Upper lobe of left lung (tissue), 6 donors: ENCODE measurements at places on chromosomes 16 and 17. TPM values are rescaled to one million over a fixed set of nuclear protein-coding genes. Genes with fewer than 3 reads are reported as not detected.

TEX19 gene
- total RNA-seq = not detected

- H3K36me3 ChIP-seq = no peaks in the 10 kb centered on the region
- DNase-seq = peak; percentile 92
- H3K27ac ChIP-seq = peak overlapping the region; percentile 99
- peaks cover 56% of the 10 kb centered on the region for H3K4me1 ChIP-seq
Observed at GRCh38 chr17:81396722-81397313, 1.6 kb downstream of the BAHCC1 start.

DNA sequence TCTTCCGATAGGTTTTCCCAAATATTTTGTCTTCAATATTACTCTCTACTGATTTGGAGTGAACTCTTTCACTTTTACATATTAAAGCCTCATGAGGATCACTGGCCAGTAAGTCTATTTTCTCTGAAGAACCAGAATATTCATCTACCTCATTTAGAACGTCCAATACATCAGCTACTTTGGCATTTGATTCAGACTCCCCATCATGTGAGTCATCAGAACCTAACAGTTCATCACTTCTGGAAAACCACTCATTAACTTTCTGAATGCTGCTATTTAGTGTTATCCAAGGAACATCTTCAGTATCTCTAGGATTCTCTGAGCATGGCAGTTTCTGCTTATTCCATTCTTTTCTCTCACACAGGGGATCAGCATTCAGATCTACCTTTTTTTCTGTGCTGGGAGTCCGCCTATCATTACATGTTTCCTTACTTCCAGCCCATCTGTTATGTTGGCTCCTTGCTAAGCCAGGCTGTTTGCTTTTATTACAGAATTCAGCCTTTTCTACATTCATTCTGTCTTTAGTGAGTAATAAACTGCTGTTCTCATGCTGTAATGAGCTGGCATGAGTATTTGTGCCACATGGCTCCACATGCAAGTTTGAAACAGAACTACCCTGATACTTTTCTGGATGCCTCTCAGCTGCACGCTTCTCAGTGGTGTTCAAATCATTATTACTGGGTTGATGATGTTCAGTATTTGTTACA is 30.9 kb downstream of the BRCA1 start:
- H3K36me3 ChIP-seq = no peaks in the 10 kb centered on the region
- no peaks in the 10 kb centered on the region for H3K27me3 ChIP-seq

DNA sequence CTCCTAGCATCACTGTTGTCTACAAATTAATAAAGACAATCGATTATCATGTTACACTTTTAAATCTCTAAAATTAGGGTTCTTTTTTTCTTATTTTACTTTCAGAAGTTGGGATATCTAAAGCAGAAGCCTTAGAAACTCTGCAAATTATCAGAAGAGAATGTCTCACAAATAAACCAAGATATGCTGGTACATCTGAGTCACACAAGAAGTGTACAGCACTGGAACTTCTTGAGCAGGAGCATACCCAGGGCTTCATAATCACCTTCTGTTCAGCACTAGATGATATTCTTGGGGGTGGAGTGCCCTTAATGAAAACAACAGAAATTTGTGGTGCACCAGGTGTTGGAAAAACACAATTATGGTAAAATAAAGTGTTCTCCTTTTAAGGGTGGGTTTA is 2.4 kb downstream of the RAD51C start:
- no peaks in the 10 kb centered on the region for H3K36me3 ChIP-seq
- no peaks in the 10 kb centered on the region for H3K27me3 ChIP-seq
- no peak overlapping the region for H3K27ac ChIP-seq
- H3K4me3 ChIP-seq = no peak overlapping the region
- peaks cover 9% of the 10 kb centered on the region for H3K4me1 ChIP-seq

- no peaks in the 10 kb centered on the region for H3K36me3 ChIP-seq
- no peak overlapping the region for H3K27ac ChIP-seq
- peaks cover 8% of the 10 kb centered on the region for H3K4me1 ChIP-seq
- no peak for DNase-seq
- no peak overlapping the region for H3K4me3 ChIP-seq
Observed at GRCh38 chr17:16465861-16466338, 26.1 kb downstream of the LRRC75A start.

GRCh38 chr17:38333635-38334295 is 10.0 kb downstream of the GPR179 start:
- H3K4me3 ChIP-seq = no peak overlapping the region
- H3K4me1 ChIP-seq = no peaks in the 10 kb centered on the region
- H3K27me3 ChIP-seq = no peaks in the 10 kb centered on the region
- H3K36me3 ChIP-seq = no peaks in the 10 kb centered on the region
- peak; percentile 76 for DNase-seq

DNA sequence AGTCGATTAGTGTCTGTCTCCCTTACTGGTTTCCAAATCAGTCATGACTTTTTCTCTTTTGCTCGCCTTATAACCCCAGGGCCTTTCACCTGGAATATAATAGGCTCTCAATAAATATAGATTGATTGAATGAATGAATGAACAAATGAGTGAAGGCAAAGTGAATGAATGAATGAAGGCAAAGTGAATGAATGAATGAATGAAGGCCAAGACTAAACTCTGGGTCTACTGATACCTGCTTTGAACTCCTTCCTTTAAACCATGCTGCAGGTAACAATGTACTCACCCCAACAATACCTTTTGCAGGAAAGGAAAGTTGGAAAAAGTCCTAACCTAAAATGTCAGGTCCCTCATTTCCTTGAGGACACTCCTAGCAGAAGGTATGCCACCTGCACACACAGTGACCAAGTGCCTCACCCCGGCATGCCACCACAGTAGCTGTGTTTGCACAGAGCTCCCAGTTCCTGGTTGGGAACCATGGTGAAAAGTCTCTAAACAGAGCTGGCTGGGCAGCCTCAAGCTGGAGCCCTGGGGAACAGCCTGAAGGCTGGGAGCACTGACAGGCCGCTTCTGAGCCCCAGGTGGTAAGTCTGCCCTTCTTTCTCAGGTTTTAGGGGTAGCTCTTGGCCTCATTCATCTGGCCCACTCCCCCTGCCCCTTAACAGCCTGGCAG is 42.7 kb upstream of the ANKFN1 start:
- no peaks in the 10 kb centered on the region for H3K27me3 ChIP-seq
- DNase-seq = peak; percentile 76
- no peaks in the 10 kb centered on the region for H3K36me3 ChIP-seq
- no peak overlapping the region for H3K4me3 ChIP-seq
- peak overlapping the region; percentile 32 for H3K27ac ChIP-seq

GRCh38 chr16:83808573-83809014 is 816 bp downstream of the HSBP1 start:
- H3K27me3 ChIP-seq = no peaks in the 10 kb centered on the region
- no peak for DNase-seq
- peaks cover 41% of the 10 kb centered on the region for H3K4me1 ChIP-seq
- H3K36me3 ChIP-seq = peaks cover 2% of the 10 kb centered on the region
- H3K4me3 ChIP-seq = peak overlapping the region; percentile 93

GRCh38 chr16:54241525-54241924 is 45.1 kb downstream of the IRX3 start:
- no peak overlapping the region for H3K27ac ChIP-seq
- H3K4me3 ChIP-seq = no peak overlapping the region
- H3K27me3 ChIP-seq = no peaks in the 10 kb centered on the region
- H3K36me3 ChIP-seq = no peaks in the 10 kb centered on the region

DNA sequence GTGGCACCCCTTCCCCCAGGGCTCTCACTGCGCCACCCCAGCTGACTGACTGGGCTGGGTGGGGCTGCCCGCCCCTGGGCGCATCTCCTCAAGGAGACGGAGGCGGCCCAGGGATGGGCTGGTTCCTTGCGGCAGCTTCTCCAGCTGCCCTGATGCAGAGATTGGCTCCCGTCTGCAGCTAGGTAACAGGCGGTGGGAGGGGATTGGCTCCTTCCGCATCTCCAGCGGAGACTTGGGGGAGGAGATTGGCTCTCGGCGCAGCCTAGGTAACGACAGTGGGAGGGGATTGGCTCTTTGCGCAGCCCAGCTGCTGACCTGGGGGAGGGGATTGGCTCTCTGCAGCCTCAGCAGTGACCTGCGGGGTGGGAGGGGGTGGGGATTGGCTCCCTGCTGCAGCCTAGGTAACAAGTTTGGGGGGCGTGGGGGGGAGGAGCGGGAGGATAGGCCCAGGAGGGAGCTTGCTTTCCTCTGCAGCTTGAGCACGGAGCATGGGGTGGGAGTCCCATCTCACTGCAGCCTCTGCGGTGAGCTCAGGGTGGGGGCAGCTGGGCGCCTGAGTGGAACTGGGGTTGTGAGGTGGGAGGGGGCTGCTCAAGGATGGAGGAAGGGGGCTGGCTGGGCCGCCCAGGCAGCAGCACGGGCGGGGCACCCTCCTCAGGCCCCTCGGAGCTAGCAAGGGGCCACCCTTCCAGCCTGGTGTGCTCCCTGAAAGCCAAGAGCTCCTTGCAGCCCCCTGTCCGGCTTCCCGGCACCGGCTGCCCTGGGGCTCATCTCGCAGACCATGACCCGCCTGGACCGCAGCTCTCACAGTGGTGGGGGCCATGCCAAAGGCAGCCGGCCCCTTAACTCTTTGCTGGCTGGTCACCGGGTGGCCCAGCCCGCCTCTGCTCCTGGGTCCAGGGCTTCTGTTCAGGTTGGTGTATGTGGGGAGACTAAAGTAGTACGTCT is 6.4 kb downstream of the NFE2L1 start:
- DNase-seq = peak; percentile 77
- H3K4me3 ChIP-seq = peak overlapping the region; percentile 35
- H3K27ac ChIP-seq = peak overlapping the region; percentile 94
- H3K4me1 ChIP-seq = peaks cover 60% of the 10 kb centered on the region
- peaks cover 66% of the 10 kb centered on the region for H3K36me3 ChIP-seq
